Esophagus muscularis mucosa (tissue), 4 donors: ENCODE measurements at places on chromosomes 16 and 17. TPM values are rescaled to one million over a fixed set of nuclear protein-coding genes. Genes with fewer than 3 reads are reported as not detected.

The CCDC78 gene
- 0.80 TPM for total RNA-seq

The SLFN14 gene
- not detected for total RNA-seq

The PIK3R6 gene
- total RNA-seq = 1.8 TPM

The MT1H gene
- total RNA-seq = not detected

The ZNF18 gene
- 7.4 TPM for total RNA-seq

The TP53TG3B gene
- total RNA-seq = not detected

The ATF7IP2 gene
- total RNA-seq = 8.0 TPM

GRCh38 chr17:60442271-60443173 is 20.2 kb downstream of the CHCT1 start:
- no peak overlapping the region for H3K27ac ChIP-seq
- peaks cover 23% of the 10 kb centered on the region for H3K36me3 ChIP-seq
- H3K27me3 ChIP-seq = no peaks in the 10 kb centered on the region
- H3K4me1 ChIP-seq = no peaks in the 10 kb centered on the region
- no peak for DNase-seq

- no peaks in the 10 kb centered on the region for H3K27me3 ChIP-seq
- H3K4me3 ChIP-seq = no peak overlapping the region
- no peak for DNase-seq
- no peaks in the 10 kb centered on the region for H3K4me1 ChIP-seq
Measured at GRCh38 chr16:85984947-85985451, 86.0 kb downstream of the IRF8 start.

DNA sequence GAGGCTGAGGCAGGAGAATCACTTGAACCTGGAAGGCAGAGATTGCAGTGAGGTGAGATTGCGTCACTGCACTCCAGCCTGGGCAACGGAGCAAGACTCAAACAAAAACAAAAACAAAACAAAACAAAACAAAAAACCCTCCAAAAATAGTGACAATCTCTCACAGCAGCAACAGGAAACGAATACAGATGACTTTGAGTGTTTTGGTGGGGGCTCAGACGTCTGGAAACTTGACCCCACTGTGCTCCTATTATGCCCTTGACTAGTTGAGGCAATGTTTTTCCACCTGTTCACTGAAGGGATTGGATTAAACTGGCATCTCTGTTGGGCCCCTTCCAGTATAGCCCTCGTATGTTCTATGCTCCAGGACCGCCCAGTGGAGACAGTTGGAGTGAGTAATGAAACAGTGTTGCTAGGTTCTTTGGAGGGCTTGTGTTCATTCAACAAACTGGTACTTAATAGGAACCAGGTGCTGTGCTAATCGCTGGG is 167.0 kb downstream of the UTP18 start:
- no peak overlapping the region for H3K4me3 ChIP-seq
- no peaks in the 10 kb centered on the region for H3K27me3 ChIP-seq
- H3K4me1 ChIP-seq = no peaks in the 10 kb centered on the region
- H3K27ac ChIP-seq = no peak overlapping the region

- no peak for DNase-seq
- no peak overlapping the region for H3K27ac ChIP-seq
- peaks cover 6% of the 10 kb centered on the region for H3K27me3 ChIP-seq
- H3K36me3 ChIP-seq = peaks cover 7% of the 10 kb centered on the region
- peak overlapping the region; percentile 72 for H3K4me3 ChIP-seq
Measured at GRCh38 chr16:19885451-19886072, 914 bp upstream of the GPRC5B start.

- H3K36me3 ChIP-seq = peaks cover 84% of the 10 kb centered on the region
- peaks cover 23% of the 10 kb centered on the region for H3K4me1 ChIP-seq
- no peak overlapping the region for H3K27ac ChIP-seq
- no peak overlapping the region for H3K4me3 ChIP-seq
- no peaks in the 10 kb centered on the region for H3K27me3 ChIP-seq
Measured at GRCh38 chr17:75813081-75814020, 28.7 kb downstream of the UNK start.

- no peaks in the 10 kb centered on the region for H3K4me1 ChIP-seq
- no peak for DNase-seq
- H3K4me3 ChIP-seq = no peak overlapping the region
- H3K27ac ChIP-seq = no peak overlapping the region
- no peaks in the 10 kb centered on the region for H3K36me3 ChIP-seq
Measured at GRCh38 chr16:71214746-71215381, 15.7 kb downstream of the HYDIN start.

- peak; percentile 96 for DNase-seq
- H3K4me3 ChIP-seq = no peak overlapping the region
- H3K27me3 ChIP-seq = no peaks in the 10 kb centered on the region
- H3K27ac ChIP-seq = no peak overlapping the region
Measured at GRCh38 chr16:31868691-31869167, 4.9 kb upstream of the ZNF267 start.

GRCh38 chr16:58048494-58049231 is 23.1 kb downstream of the MMP15 start:
- no peaks in the 10 kb centered on the region for H3K36me3 ChIP-seq
- H3K27ac ChIP-seq = no peak overlapping the region
- H3K27me3 ChIP-seq = no peaks in the 10 kb centered on the region
- H3K4me1 ChIP-seq = peaks cover 36% of the 10 kb centered on the region

DNA sequence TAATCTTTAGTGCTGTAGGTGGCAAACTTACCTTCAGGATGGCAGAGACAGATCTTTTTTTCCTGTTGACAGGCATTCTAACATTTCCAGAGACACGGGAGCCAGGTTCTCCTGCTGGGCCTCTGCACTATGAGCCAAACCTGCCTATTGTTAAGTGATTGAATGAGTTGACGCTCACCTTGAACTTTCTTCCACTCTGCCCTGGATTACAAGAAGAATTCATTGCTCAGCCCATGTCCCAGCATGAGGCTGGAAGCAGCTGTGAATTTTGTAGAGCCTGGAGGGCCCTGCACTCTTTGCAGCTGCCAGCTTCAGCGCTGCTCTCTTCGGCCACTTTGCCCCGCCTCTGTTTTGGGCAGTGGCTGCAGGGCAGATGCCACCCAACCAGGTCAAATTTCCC is 9.4 kb upstream of the SLC7A5 start:
- no peaks in the 10 kb centered on the region for H3K36me3 ChIP-seq
- H3K4me3 ChIP-seq = no peak overlapping the region
- no peak overlapping the region for H3K27ac ChIP-seq
- H3K4me1 ChIP-seq = no peaks in the 10 kb centered on the region

DNA sequence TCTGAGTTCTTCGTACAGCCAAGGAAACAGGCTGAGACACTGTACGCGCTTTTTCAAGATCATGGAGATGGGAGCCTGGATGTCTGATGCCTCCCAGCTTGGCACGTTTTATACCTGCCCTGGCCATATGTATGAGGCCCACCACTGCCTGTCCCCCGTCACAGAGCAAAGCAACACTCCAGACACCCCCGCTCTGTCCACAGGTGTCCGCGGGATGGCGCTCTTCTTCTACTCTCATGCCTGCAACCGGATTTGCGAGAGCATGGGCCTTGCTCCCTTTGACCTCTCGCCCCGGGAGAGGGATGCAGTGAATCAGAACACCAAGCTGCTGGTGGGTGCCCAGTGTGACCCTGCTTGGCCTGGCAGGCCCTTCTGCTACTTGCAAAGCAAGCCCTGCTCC is 39.8 kb upstream of the POLR3E start:
- no peak overlapping the region for H3K27ac ChIP-seq
- no peak overlapping the region for H3K4me3 ChIP-seq
- DNase-seq = no peak
- peaks cover 69% of the 10 kb centered on the region for H3K36me3 ChIP-seq

DNA sequence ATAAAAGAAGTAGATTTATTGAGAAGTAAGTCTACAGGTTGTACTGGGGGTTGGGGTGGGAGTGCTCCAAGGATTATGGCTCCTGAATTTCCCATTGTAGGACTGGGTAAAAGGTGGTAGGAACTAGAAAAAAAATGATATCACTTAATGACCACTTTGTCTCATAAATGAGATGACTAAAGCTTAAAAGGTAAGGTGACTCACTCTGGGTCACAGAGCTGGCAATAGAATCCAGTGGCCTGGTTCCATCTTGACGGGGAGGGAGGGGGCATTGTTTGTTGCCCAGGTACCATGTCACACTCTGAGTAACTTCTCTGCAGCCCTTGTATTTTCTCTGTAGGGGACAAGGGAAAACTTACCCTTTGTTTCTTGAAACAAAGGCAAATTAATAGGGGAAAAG is 126.1 kb downstream of the PITPNC1 start:
- no peak overlapping the region for H3K27ac ChIP-seq
- no peak for DNase-seq
- H3K4me1 ChIP-seq = no peaks in the 10 kb centered on the region

DNA sequence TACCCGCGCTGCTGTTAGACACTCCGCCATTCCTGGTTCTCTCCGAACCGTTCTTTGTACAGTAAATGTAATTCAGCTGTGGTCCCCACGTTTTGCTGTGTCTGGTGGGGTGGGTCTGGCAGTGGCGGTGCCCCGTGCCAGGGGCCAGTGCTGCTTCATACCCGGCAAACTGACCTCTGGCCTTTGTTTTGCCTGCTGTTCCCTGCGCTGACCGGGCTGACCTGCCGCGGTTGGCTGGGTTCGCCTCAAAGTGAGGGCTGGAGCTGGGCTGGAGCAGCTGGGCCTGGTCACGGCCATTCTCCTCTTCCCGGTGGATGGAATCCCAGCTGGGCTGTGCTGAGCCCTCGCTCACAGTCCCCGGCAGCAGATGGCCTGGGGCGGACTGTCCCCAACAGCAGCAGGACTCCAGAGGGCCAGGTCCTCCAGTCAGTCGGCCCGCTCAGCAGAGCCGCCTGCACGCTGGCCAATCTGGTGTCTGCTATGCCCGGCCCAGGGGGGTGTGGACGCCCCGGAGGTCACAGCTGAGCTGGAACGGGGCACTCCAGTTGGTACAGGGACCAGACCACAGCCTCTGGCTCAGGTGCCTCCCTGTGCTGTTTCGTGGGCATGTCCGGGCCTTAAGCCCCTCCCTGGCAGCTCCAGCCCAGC is 1.5 kb upstream of the WFIKKN1 start:
- no peak for DNase-seq
- no peak overlapping the region for H3K4me3 ChIP-seq
- no peak overlapping the region for H3K27ac ChIP-seq
- peaks cover 34% of the 10 kb centered on the region for H3K4me1 ChIP-seq
- peaks cover 47% of the 10 kb centered on the region for H3K36me3 ChIP-seq

GRCh38 chr17:52149626-52150025 is 8.9 kb downstream of the CA10 start:
- H3K36me3 ChIP-seq = no peaks in the 10 kb centered on the region
- H3K4me3 ChIP-seq = no peak overlapping the region
- H3K4me1 ChIP-seq = no peaks in the 10 kb centered on the region
- H3K27ac ChIP-seq = no peak overlapping the region
- DNase-seq = no peak

DNA sequence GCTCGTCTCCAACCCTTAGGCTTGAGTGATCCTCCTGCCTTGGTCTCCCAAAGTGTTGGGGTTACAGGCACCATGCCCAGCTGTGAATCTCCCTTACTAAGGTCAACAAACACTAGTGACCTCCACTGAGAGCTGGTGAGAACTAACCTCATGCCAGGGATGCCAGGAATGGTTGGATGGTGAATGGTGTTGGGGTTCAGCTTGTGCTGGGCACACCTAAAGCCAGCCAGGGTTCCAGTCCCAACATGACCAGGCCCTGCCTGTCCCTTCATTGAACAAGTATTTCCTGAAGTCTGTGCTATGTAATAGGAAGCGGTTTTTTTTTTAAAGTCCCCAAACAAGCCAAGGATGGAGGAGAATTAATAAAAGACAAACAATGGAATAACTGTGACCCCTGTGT is 56.0 kb upstream of the TOB1 start:
- H3K4me1 ChIP-seq = peaks cover 56% of the 10 kb centered on the region
- H3K36me3 ChIP-seq = no peaks in the 10 kb centered on the region
- H3K4me3 ChIP-seq = no peak overlapping the region

- no peaks in the 10 kb centered on the region for H3K27me3 ChIP-seq
- H3K4me1 ChIP-seq = peaks cover 4% of the 10 kb centered on the region
- H3K36me3 ChIP-seq = no peaks in the 10 kb centered on the region
Measured at GRCh38 chr16:64907844-64908243, 214.0 kb downstream of the CDH11 start.

- H3K27me3 ChIP-seq = no peaks in the 10 kb centered on the region
- peak overlapping the region; percentile 84 for H3K27ac ChIP-seq
- no peaks in the 10 kb centered on the region for H3K36me3 ChIP-seq
- DNase-seq = no peak
- H3K4me3 ChIP-seq = peak overlapping the region; percentile 17
Measured at GRCh38 chr16:24986512-24987303, 28.5 kb downstream of the ARHGAP17 start.

DNA sequence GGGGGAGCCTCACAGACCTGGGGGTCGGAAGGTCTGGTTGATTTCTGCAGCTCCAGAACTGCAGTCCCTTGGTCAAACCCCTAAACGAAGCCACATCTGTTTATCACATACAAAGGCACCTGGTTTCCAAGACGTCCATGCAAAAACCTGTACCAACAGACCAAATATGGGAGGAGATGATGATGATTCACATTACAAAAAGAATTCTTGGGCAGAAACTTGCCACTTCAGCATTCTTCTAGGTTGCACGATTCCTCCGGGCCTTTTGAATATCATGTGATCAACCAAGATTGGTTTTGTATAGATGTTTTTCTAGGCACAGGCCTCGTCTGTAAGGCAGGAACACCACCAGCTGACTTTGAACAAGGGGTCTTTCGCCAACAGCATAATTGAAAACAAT is 466.3 kb downstream of the SOX9 start:
- H3K4me1 ChIP-seq = peaks cover 12% of the 10 kb centered on the region
- H3K27me3 ChIP-seq = peaks cover 29% of the 10 kb centered on the region
- no peak for DNase-seq
- no peak overlapping the region for H3K4me3 ChIP-seq

GRCh38 chr17:2251098-2251497 is 52.5 kb downstream of the SMG6 start:
- H3K27ac ChIP-seq = no peak overlapping the region
- peaks cover 11% of the 10 kb centered on the region for H3K36me3 ChIP-seq
- peaks cover 13% of the 10 kb centered on the region for H3K4me1 ChIP-seq
- DNase-seq = no peak

DNA sequence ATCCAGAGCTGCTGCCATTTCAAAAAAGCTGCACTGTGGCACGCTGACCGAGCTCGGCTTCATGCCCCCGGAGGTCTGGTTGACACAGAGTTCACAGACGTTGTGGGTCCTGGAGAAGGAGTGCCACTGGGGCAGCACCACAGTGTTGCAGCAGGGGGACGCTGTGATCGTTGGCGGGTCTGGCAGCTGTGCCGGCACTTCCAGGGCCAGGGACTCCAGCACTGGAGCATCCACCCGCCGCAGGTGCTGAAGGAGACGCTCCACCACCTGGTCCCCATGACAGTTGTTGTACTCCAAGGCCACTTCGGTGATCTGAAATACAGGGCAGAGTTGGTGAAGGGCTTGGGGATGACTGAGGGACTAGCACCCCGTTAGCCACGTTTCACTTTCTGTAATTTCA is 23.5 kb downstream of the SNN start:
- no peak overlapping the region for H3K27ac ChIP-seq
- peaks cover 58% of the 10 kb centered on the region for H3K36me3 ChIP-seq
- peaks cover 34% of the 10 kb centered on the region for H3K4me1 ChIP-seq
- no peaks in the 10 kb centered on the region for H3K27me3 ChIP-seq
- no peak overlapping the region for H3K4me3 ChIP-seq
- no peak for DNase-seq

DNA sequence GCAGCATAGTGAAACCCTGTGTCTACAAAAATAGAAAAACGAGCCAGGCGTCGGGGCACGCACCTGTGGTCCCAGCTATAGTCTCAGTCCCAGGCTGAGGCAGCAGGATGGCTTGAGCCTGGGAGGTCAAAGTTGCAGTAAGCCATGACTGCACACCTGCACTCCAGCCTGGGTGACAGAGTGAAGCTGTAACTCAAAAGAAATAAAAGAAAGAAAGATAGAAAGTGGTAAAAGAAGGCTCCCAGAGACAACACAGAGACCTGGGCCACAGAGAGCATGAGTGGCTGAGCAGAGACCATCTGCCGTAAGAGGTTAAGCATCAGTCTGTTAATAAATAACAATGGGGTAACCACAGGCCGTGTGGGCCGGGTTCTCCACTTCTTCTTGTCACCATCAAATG is 15.3 kb upstream of the HEXD start:
- peaks cover 24% of the 10 kb centered on the region for H3K36me3 ChIP-seq
- H3K4me1 ChIP-seq = peaks cover 18% of the 10 kb centered on the region
- no peaks in the 10 kb centered on the region for H3K27me3 ChIP-seq
- H3K27ac ChIP-seq = no peak overlapping the region
- DNase-seq = no peak
- no peak overlapping the region for H3K4me3 ChIP-seq
